ENCODE measurements at places on chromosomes 1 and 21. TPM values are rescaled to one million over a fixed set of nuclear protein-coding genes. Genes with fewer than 3 reads are reported as not detected.

VCAM1 gene
- 0.09 TPM for total RNA-seq

MFN2 gene
- 28.9 TPM for total RNA-seq

PROX1 gene
- total RNA-seq = 0.02 TPM

FCRLB gene
- total RNA-seq = 1.6 TPM

LY9 gene
- total RNA-seq = 0.18 TPM

SV2A gene
- 0.17 TPM for total RNA-seq

MX1 gene
- 2.5 TPM for total RNA-seq

KCNJ15 gene
- 0.55 TPM for total RNA-seq

TRIM17 gene
- not detected for total RNA-seq

GRIK1 gene
- total RNA-seq = not detected

TRAF3IP3 gene
- total RNA-seq = not detected

GPR161 gene
- 10.8 TPM for total RNA-seq

RHOU gene
- total RNA-seq = 9.5 TPM

KCNC4 gene
- total RNA-seq = 3.8 TPM

KCNA3 gene
- total RNA-seq = not detected

LCE1F gene
- not detected for total RNA-seq

FAM110D gene
- total RNA-seq = not detected

SELENOF gene
- 175 TPM for total RNA-seq

TCEA3 gene
- total RNA-seq = 0.46 TPM

LRIG2 gene
- 4.0 TPM for total RNA-seq

NLRP3 gene
- not detected for total RNA-seq

CELA3B gene
- total RNA-seq = not detected

SLC9C2 gene
- not detected for total RNA-seq

Data from A549 treated with Mapracorat at 1 μM for 4 hours (cell line).